ENCODE measurements at places on chromosomes 6 and 20.

DNA sequence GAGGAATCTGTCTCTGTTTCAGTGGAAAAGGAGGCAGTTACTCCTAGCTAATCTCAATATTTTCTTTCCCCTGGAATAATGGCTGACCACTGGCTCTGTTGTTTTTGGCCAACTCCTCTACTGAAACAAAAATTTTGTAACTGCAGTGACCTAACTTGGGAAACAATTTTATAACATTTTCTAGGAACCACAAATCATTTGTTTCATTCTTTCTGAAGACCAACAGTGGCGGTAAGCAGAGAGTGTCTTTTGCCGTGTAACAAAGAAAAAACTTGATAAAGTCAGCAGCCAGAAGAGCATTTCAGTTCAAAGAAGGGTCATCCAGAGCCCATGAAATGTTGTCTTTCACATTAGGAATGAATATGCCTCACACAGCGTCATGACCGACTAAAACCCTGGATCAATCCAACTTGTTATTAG, 11.8 kb upstream of the BFSP1 start:
- no peak for DNase-seq

DNA sequence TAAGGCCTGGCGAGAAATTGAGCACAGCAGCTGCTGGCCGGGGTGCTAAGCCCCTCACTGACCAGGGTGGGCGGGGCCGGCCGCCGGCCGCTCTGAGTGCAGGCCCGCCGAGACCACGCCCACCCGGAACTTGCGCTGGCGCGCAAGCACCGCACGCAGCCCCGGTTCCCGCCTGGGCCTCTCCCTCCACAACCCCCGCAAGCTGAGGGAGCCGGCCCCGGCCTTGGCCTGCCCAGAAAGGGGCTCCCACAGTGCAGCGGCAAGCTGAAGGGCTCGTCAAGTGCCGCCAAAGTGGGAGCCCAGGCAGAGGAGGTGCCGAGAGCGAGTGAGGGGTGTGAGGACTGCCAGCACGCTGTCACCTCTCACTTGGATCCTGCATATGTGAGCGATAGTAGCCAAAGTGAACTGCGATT, 251.2 kb downstream of the GJA1 start:
- no peak for DNase-seq

DNA sequence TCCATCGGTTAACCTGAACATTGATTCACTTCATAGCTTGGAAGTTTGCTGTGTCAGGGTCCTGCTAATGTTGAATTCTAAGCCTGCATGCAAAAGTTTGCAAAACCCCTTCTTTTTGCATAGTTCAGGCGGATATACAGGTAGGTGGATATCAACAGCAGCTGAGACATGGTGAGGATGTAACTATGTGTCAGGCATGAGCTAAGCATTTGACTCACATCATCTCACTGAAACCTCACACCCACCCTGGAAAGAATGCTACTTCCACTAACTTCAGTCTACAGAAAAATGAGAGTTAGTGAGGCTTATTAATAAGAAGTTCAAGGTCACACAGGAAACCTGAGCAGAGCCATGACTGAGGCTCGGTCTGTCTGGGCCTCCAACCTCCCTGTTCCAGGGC, 276.9 kb downstream of the BMP7 start:
- DNase-seq: no peak

- no peak for DNase-seq
Measured at GRCh38 chr6:37579444-37580067, 79.9 kb upstream of the CCDC167 start.

DNA sequence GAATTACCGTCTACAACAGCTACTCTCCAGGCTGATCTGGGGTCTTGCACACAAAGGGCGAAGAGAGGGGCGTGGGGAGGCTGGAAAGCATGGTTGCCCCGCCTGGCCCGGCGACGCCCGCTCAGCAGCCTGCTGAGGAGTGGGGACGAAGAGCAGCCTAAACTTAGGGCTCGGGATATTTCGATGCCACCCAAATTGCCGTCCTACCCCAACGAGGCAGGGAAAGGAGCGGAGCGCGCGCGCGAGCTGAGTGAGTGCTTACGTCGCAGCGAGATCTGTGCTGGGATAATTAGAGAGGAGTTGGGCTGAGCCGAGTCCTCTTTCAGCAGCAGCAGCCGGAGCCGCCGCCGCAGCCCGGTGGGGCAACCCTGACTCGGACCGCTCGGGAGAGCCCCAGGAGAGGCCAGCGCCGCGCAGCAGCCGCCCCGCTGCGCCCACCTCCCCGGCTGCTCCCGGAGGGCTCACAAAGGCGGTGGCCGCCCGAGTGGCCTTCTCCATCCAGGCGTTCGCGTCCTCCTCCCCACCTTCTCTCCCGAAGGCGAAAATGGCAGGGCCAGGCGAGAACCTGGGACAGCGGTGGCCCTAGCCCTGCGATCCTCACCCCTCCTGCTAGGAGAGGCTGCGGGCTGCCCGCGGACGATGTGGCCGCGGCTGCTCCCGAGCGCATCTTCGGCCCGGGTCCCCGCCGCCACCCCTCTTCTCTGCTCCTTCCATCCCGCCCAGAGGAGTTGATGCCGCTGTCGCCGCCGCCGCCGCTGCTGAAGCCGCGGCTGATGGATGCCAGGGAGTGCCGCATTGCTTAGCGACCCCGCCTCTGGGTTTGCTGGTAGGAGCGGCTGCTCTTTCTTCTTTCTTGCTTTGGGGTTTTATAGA, at the start of gene CLVS2:
Gene CLVS2, plus strand, starts transcription at position 315 of the 873 bp plus-strand sequence. CDS start 1,543 bp downstream, outside the sequence.
- DNase-seq: no peak

DNA sequence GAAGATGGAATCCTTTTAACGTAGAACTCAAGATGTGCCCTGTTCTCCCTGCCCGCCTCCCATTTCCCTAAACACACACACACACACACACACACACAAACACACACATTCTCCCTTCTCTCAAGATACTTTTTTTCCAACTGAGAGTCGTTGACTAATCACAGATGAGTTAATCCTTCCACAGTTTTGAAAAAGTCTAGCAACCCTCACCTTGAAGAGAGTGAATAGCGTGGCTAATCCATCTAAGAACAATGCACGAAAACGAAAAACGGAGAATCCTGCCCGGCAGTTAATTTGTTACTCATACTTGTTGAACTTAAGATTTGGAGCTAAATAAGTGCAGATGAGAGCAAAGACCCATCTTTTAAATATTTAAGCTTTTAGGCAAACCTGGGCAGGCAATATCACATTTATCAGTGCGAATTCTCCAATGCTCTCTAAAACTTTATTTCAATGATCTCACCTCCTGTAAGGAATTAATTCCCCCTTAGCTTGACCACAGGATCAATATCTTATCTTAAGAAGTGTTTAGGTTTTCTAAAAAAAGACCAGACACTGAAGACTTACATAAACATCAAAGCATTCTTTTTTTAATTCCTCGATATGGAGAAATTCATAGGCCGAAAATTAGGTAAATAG, 1.1 kb downstream of the AGPAT4 start:
- no peak for DNase-seq

DNA sequence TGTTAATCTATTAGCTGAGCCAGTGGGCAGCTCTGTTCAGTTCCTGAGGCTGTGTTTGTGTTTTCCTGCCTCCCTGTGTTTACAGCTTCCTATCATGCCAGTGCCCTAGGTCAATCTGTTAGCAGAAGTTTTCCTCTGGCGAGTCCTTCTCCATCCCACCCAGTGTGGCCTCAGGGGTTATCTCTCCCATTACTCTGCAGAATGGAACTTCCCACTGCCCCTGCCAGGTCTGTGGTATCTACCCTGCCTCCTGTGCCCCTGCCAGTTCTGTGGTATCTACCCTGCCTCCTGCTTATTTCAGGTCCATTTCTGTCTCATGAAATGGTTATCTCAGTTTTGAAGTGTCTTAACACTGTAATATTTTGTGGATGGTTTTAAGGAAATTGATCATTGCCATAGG, 63.1 kb downstream of the SLX4IP start:
- DNase-seq: no peak

DNA sequence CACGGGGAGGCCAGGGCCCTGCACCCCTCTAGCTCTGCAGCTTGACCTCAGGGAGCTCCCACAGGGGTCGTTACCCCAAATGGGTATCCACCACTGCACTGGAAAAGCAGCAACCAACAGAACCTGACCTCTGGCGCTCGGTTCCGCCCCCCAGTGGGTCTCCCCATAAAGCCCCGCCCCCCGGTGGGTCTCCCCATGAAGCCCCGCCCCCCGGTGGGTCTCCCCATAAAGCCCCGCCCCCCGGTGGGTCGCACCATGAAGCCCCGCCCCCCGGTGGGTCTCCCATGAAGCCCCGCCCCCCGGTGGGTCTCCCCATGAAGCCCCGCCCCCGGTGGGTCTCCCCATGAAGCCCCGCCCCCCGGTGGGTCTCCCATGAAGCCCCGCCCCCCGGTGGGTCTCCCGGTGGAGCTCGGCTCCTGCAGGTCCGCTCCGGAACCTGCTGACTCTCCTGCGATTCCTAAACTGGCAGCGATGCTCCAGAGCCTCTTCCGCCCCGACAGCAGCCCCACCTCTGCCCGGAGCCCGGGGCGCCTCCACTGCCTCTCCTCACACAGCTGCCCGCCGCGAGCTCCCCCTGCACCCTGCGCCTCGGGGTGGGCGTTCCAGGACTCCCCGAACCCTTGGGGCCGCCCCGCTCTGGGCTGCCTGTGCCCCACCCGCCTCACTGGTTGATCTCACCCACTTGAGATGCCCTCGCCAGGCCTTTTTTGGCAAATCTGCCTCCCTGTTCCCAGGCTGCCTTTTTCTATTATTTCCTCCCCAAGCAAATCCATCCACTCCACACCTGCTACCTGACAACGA, 12.1 kb downstream of the SLC2A4RG start:
- no peak for DNase-seq

GRCh38 chr20:50223039-50224005, 32.7 kb downstream of the CEBPB start:
- DNase-seq: no peak

DNA sequence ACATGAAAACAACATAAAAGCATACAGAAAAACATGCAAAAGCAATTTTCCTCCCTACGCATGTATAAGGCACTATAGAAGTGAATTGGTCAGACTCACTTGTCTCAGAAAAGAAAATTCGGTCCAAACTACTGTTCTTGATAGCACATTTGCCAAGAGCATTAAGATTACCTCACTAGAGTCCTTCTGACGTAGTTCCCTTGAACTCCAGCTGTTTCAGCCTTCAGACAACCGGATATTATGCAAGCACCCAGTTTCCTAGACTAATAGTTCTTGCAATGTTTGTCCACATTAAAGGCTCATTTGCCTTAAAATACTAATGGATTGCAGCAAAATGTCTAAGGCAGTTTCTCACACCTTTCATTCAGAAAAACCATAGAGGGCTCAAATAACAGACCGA, 2.5 kb upstream of the CASS4 start:
- DNase-seq: no peak

- no peak for DNase-seq
Measured at GRCh38 chr6:4426968-4427367, 291.6 kb upstream of the ECI2 start.

DNA sequence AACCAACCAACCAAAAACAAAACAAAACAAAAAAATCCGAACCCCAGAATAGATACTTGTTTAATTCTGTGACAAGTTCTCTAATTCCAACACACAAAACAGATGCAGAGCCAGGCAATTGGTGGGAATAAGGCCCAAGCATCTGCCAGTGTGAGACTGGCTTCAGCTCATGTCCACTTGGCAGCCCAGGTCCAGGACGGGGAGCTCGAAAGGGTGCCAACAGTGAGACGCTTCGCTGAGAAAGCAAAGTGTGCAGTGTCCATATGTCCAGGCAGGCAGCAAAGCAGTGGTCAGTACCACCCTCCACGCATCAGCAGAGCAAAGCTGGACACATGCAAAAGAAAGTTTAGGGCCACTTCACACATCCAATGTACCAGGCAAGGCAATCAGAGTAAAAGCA, 102.9 kb downstream of the RALGAPA2 start:
- DNase-seq: no peak

GRCh38 chr6:9948678-9949077, 466.2 kb downstream of the TFAP2A start:
- DNase-seq: no peak

DNA sequence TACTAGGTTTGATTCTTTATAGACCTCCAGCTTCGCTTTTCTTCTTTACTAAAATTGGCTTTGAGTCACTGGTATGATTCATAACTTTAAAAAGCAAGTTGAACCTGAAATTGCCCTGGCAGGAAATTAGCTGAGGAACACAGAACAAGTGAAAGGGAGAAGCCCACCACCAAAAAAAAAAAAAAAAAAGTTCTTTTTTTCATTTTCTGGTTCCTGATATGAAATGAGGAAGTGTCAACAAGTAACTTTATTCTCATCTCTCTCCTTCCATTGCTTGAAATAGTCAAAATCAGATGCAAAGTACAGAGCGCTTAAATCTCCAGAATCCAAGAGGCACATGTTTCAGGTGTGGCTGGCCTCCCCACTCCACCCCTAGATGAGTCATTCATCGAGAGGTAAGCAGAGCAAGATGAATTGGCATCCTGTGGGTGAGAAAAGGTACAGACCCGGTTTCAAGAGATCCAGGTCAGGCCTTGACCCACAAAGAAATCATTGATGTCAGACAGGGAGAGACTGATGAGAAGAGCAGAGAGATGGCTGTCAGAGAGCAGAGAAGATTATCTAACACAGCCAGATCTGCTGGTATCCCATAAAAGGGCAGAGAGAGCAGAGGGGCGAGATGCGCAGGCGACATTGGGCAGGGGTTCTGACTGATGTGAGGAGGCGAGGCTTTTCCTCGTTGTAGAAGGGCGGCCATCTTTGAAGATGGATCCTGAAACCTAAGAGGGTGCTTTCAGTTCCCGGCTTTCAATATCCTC, 54.8 kb upstream of the MBOAT1 start:
- no peak for DNase-seq

GRCh38 chr20:46774236-46774635, 64.8 kb downstream of the SLC2A10 start:
- no peak for DNase-seq

DNA sequence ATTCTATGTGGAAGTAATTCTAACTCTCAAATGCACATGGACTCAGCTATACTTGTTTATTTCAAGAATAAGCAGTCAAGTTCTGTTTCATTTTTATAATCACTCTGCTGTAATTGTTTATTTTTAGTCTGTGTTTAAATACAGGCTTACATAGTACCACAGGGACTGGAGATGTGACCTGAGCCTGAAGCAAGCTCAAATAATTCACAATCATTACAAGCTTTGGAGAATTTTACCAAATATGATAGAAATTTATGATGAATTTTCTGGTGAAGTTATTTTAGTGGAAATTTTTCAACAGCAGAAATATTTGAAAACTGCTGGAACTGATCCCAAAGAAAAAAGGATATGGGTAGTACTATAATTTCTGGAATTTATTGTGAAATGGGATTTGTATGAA, 41.6 kb upstream of the DSE start:
- DNase-seq: no peak

GRCh38 chr6:137051790-137052472, 7.2 kb upstream of the IL20RA start:
- no peak for DNase-seq

GRCh38 chr20:2991532-2991931, 51.9 kb upstream of the GNRH2 start:
- no peak for DNase-seq

Data from epithelial cell of proximal tubule (primary cell).